ACHN (cell line): ENCODE measurements at places on chromosomes 6 and 20.

DNA sequence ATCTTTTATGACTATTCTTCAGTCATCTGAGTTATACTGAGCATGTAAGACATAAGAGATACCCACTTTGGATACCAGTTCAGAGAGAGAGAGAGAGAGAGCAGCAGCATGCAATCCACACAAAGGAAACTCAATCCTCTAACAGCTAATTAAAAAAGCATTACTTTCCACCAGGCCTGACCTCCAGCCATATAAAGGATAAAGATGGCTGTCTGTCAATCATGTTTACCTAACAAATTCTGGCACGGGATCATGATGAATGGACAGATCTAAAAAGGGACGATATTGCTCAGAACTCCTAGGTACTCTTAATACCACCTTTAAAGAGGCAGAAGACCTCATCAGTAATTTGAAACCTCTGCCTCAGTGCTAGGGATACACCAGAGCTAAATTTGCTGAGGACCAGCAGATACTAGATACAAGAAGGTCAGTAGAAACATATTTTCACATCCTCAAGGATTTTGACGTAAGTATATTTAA lies 159.2 kb downstream of the RPS12 start:
- DNase-seq: no peak

GRCh38 chr6:65876668-65877067 lies 169.6 kb upstream of the EYS start:
- DNase-seq: no peak

- no peak for DNase-seq
These were observed 442.3 kb upstream of the MAP3K7 start for GRCh38 chr6:91029211-91029610.

DNA sequence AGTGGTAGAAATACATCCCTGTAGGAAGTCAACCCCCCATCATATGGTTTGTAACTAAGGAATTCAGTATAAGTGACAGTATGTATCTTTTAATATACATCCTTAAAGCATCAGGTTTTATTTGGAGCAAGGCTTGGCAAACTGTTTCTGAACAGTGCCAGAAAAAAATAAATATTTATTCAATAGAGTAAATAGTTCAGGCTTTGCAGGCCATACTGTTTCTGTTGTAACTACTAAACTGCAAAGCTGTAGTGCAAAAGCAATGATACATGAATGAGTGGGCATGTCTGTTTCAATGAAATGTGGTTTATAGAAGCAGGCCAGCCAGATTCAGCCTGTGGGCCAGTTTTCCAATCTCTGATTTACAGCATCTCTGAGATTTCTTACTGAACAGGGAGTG lies 977 bp downstream of the MEI4 start:
- DNase-seq: no peak

- no peak for DNase-seq
These were observed 52.1 kb upstream of the ECI2 start for GRCh38 chr6:4187480-4187879.

DNA sequence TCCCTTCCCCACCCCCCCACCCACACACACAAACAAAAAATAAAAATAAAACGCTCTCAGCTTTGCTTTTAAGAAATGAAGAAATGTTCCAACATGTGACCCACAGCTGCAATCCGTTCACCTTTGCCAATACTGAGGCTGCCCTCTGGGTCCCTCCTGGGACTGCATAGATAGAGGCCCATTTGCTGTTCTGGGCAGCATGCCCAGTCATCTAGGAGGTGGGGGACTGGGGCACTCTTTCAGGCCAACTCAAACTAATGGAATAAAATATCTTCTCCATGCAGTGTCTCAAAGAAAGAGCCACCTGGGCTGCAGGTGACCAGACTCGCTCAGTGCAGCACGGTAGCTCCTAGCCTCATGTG lies 79.9 kb downstream of the SLC22A3 start:
- DNase-seq: no peak

GRCh38 chr20:45061244-45061643 lies 39.7 kb downstream of the KCNS1 start:
- DNase-seq: peak; percentile 76

DNA sequence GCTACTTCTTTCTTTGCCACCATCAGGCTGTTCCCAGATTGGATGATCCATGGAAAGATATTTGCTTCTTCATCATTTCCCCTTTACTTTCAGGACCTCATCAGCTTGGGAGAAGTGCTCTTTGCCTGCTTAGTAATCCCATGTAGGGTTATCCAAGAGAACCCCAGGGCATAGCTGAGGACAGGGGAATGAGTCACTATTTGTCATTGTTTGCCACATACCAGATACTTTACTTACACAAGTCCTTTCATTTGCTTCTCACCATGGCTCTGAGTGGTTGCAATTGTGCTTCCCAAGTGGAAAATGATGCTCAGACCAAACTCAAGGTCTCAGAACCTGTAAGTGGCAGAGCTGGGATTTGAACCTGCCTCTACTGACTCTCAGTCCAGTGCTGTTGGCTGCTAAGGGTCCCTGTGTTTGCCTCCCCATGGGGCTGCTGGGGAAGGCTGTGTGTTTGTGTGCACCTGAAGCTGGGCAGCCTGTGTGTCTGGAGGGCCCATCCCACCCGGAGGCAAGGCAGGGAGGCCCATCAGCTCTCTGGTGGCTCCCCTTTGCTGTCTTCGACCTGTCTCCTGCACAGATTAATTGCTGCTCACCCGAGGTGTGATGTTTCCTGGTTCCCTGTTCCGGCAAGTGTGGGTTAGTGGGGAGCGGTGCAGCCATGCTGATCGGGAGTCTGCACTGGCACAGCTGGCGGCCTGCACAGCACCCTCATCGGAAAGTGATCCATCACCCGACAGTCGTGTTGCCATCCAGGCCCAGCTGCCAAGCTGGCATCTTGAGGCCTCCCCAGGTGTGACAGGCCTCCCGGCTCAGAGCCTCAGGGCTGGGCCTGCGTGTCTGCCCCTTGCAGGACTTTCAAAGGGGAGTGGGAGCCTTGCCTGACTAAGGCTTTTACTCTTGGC lies 228.8 kb downstream of the DHX35 start:
- DNase-seq: no peak

- DNase-seq: peak; percentile 69
These were observed 190.0 kb downstream of the UBE3D start for GRCh38 chr6:82875573-82876185.

- peak; percentile 86 for DNase-seq
These were observed 1.7 kb downstream of the SOD2 start for GRCh38 chr6:159691133-159691962.

- no peak for DNase-seq
These were observed 47.2 kb upstream of the MLN start for GRCh38 chr6:33850869-33851541.

- DNase-seq: no peak
These were observed 89.7 kb upstream of the EEF1E1 start for GRCh38 chr6:8192067-8192466.

- no peak for DNase-seq
These were observed 58.2 kb downstream of the NEDD9 start for GRCh38 chr6:11174242-11174611.

- peak; percentile 63 for DNase-seq
These were observed 36.2 kb upstream of the MRPS18A start for GRCh38 chr6:43723737-43724295.

DNA sequence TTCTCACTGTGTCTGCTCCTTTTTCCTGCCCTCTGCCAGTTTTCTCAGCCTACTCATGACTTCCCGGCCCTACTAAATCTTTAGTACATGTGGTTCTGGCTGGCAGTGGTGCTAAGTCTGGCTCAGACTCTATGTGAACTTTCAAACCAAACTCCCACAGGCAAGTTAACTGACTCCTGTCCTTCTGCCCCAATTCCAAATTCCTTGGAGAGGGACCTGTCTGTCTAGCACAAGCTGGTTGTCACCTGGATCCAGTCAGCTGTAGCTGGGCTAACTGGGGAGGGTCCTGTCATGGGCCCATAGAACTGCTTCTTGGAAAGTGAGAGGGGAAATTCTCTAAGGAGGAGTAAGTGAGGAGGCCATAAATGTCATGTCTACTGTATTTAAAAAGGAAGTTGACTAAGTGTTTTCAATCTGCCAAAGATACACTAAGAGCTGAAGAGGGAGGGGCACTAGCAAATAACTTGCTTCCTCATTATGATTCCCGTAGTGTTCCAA lies 240.1 kb downstream of the KCNQ5 start:
- DNase-seq: no peak

DNA sequence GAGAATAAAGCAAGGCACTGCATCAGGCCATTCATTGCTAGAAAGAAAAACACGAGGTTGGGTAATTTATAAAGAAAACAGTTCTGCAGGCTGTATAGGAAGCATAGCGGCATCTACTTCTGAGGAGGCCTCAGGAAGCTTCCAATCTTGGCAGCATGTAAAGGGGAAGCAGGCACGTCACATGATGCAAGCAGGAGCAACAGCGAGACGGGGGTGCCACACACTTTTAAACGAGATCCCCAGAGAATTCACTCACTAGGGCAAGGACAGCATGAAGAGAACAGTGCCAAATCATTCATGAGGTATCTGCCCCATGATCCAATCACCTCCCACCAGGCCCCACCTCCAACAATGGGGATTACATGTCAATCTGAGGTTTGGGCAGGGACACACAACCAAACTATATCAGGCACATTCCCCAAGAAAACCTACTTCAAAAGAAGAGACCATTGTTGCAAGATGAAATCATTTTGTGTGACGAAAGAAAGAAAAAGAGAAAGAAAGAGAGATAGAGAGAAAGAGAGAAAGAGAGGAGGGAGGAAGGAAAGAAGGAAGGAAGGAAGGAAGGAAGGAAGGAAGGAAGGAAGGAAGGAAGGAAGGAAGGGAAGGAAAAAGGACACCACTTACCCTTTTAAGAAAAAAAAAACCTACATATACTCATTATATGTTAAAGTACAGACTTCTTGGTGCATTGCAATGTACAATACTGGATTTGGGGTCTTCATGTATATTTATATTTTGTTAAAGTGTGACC lies 95.9 kb upstream of the PLEKHG1 start:
- DNase-seq: no peak

DNA sequence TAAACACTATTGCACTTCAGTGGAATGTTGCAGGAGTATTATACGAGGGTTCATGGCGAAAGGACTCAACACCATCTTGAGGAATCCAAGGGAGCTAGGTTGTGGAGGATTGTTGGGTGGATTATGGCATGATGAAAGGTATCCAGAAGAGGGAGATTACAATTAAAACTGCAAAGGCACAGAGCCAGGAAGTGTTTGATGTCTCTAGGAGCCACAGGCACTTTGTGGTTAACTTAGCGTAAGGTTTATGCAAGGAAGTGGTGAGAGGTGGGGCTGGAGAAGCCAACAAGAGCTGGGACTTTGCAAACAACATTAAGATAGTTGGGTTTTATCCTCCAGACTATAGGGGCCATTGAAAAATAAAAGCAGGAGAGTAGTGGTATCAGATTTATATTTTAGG lies 86.6 kb upstream of the TPD52L1 start:
- no peak for DNase-seq

DNA sequence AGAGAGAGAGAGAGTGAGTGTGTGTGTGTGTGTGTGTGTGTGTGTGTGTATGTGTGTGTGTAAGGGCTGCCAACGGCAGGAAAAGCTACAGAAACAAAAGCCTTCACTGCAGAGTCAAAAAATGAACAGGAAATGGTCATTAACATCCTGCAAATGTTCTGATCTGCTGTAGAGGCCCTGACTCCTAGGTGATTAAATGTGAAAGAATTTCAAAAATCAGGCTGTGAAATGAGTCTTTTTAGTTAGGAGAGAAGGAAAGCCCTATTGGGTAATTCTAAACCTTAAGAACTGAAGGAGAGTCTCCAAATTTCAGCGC lies 166.5 kb upstream of the MYLIP start:
- no peak for DNase-seq

DNA sequence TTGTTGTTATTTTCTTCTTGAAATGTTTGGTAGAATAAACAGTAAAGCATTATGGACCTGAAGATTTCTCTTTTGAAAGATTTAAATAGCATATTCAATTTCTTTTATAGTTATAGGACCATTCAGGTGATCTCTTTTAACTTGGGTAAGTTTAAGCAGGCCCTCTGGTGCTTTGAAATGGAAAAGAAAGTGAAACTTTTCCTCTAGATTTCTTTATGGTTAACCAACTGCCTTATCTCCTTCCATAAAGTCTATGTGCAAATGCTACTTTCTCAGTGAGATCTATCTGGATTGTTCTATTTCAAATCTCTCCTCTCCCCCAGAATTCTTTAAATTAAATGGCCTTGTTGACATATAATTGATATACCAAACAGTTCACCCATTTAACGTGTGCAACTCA lies 54.0 kb downstream of the PHACTR2 start:
- no peak for DNase-seq

DNA sequence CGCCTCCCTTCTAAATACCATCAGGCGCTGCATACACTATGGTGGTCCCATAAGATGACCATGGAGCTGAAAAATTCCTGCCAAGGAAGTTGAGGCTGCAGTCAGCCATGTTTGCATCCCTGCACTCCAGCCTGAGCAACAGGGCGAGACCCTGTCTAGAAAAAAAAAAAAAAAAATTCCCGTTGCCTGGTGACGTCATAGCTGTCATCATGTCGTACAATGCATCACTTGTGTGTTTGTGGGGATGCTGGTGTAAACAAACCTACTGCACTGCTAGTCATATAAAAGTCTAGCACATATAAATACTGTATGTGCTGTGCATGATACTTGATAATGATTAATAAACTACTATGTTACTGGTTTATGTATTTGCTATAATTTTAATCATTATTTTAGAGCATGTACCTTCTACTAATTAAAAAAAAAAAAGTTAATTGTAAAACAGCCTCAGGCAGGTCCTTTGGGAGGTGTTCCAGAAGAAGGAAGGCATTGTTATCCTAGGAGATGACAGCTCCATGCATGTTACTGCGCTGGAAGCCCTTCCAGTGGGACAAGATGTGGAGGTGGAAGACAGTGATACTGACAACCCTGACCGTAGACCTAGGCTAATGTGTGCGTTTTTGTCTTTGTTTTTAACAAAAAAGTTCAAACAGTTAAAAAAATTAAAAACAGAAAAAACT lies 132.6 kb downstream of the BANF2 start:
- DNase-seq: no peak

DNA sequence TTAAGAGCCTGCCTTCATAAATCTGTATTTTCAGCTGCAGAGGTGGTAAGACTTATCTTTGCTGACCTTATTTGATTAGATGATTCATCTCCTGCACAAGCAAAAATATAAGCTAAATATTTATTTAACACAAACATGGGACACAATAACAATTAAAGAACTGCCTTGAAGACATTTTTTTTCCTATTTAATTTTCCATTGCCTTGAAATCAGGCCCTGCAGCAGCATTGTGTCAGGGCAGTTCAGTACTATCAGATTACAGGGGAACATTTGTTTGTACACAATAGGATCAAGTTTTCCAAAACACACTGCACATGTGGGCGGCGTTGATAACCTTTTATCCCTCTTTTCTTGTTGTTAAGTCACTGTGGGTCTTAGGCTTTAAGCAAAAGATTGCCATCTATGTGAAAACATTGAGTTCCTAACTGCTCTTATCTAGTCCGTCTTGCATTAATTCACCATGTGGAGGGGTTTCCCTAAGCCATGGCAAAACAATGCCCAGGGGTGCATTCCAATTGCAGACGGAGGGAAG lies 7.4 kb downstream of the ADGRF5 start:
- no peak for DNase-seq

DNA sequence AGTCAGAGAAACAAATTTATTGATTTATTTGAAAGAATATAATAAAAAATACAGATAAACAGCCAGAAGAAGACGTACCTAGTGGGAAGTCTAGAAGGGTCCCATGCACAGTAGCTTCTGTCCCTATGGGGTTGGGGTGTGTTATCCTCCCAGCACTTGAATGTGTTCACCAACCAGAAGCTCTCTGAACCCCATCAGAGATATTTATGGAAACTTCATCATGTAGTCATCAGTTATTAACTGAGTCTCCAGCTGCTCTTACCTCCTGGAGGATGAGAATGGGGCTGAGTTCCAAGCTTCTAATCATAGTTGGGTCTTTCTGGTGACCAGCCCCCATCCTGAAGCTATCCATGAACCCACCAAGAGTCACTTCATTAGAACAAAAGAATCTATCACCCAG lies 15.4 kb upstream of the USP45 start:
- DNase-seq: no peak

- no peak for DNase-seq
These were observed 79.8 kb upstream of the EMILIN3 start for GRCh38 chr20:41446456-41446855.
